ENCODE measurements at places on chromosomes 12 and 14.

GRCh38 chr14:70002589-70003346 lies 123.6 kb downstream of the SMOC1 start:
- DNase-seq = no peak

GRCh38 chr14:60648934-60649874 lies at the start of gene SIX1:
Gene SIX1, minus strand, starts transcription at chr14:60649477. Its CDS starts 288 bp downstream, at chr14:60649189.
- peak; percentile 80 for DNase-seq

DNA sequence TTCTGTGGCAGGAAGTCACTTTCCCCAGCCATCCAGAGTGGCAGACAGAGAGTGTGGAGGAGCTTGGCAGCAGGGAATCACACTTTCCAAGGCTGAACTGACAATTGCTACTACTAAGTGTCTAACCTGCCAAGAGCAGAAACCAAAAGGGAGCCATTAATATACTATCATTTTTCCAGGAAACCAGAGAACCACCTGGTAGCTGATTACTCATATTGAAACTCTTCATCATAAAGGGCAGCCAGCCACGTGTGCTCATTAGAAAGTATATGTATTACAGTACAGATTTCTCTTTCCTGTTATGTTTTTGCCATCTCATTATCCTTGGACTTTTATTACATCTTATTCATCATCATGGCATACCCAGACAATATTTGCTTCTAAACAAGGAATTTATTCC lies 374.9 kb downstream of the GXYLT1 start:
- DNase-seq = no peak

DNA sequence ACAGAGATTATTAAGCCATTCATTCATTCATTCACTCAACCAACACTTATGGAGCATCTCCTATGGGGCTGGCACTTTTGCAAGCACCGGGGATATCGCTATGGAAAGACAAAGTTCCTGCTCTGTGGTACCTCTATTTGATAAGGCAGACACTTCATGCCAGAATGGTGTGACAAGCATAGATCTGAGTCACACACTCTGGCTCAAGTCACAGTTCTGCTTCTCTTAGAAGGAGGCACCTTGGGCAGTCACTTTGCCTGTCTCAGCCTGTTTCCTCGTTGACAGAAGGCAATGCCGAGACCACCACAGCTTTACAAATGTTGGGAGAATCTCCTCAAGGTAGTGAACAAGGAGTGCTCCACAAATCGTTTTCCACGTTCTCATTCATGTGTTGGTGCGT lies 205.2 kb downstream of the SLC41A2 start:
- no peak for DNase-seq

GRCh38 chr14:98077176-98077575 lies 1194.8 kb downstream of the BCL11B start:
- no peak for DNase-seq

- peak; percentile 12 for DNase-seq
Measured at GRCh38 chr14:35944847-35945246, 118.7 kb downstream of the BRMS1L start.

- no peak for DNase-seq
Measured at GRCh38 chr12:124322271-124322998, 27.5 kb downstream of the RFLNA start.

All from KBM-7 (cell line).